AG04450 (cell line): ENCODE measurements at places on chromosomes 2 and 18. TPM values are rescaled to one million over a fixed set of nuclear protein-coding genes. Genes with fewer than 3 reads are reported as not detected.

DNA sequence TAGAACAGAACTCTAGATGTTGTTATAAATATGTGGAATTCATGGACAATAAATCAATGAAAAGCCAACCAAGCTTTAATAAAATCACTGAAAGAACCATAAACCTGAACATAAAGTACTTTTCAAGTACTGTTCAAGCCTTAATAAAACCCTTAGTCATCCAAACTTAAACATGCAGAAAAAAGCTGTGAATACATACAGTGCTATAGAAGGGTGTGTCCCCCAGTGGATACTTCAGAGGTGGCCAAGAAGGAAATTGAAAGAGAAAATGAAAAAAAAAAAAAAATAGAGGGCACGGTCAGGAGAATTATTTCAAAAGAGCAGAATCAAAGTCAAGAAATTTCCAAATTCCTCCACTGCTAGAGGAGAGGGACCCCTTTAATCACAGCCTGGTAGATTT lies 141.1 kb downstream of the SP100 start:
- DNase-seq = no peak

GRCh38 chr2:233422050-233422639 lies 67.9 kb downstream of the DGKD start:
- DNase-seq = no peak

- no peak for DNase-seq
These were observed 295.0 kb upstream of the SPRED2 start for GRCh38 chr2:65727381-65727780.

- DNase-seq = no peak
These were observed 168.7 kb upstream of the HDAC4 start for GRCh38 chr2:239569401-239570090.

DNA sequence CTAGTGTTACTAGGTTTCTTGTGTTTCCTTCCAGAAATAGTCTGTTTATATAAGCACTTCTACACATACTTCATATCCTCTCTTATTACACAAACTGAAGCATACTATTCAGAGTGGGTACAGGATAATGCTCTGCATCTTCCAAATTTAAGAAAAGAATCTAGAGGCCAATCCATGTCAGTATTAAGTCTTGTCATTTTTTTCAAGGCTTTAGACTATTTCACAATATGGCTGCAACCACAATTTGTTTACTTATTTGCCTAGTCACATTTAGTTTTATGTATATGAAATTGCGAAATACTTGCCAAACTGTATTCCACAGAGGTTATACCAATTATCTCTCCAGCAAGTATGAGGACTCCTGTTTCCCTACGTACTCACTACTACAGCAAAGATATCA lies 27.9 kb downstream of the IWS1 start:
- DNase-seq = peak; percentile 38

GRCh38 chr2:69950241-69950640 lies 11.2 kb downstream of the ASPRV1 start:
- DNase-seq = no peak

DNA sequence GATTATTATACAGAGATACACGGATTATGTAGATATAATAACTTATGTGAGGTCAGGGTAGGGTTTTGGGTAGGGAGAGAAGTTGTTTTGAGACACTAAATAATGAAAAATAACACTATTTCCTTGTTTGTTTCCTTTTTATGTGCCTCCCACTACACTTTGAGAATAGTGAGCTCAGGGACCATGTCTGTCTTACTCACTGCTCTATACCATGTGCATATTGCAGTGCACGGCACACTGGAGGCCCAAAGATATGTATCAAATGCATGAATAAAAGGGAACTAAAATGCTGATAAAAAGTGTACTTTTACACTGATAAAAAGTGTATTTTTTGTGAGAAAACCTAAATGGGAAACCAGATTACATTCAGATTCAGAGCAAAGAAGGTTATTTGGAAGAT lies 151.4 kb upstream of the NABP1 start:
- no peak for DNase-seq

- no peak for DNase-seq
These were observed 319.3 kb upstream of the UBE2E3 start for GRCh38 chr2:180660881-180661685.

Gene LBX2
- 0.76 and 0.86 TPM in 2 replicates for polyA plus RNA-seq
